ENCODE measurements at places on chromosomes 16 and 17. TPM values are rescaled to one million over a fixed set of nuclear protein-coding genes. Genes with fewer than 3 reads are reported as not detected.

- no peaks in the 10 kb centered on the region for H3K36me3 ChIP-seq
- ATAC-seq = no peak
- H3K4me1 ChIP-seq = peaks cover 30% of the 10 kb centered on the region
- no peak overlapping the region for H3K27ac ChIP-seq
- no peak overlapping the region for H3K4me3 ChIP-seq
- peaks cover 84% of the 10 kb centered on the region for H3K27me3 ChIP-seq
Observed at GRCh38 chr17:3532859-3533142, 24.8 kb downstream of the TRPV3 start.

Gene KIFC3
- total RNA-seq = 34.8 TPM

DNA sequence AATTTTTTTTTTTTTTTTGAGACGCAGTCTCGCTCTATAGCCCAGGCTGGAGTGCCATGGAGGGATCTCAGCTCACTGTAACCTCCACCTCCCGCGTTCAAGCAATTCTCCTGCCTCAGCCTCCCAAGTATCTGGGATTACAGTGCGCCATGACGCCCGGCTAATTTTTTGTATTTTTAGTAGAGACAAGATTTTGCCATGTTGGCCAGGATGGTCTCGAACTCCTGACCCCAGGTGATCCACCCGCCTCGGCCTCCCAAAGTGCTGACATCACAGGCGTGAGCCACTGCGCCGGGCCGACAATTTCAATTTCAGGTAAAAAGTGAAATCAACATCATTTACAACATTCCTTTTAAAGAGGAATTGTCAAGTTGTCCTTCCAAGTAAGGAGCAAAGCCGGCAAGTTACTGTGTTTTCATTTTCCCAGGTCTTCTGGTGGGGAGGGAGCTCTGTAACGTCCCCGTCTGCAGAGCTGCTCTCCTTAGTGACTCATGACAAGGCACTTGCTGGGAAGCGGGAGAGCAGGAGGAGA, 873 bp downstream of the NPLOC4 start:
- peak overlapping the region; percentile 77 for H3K27ac ChIP-seq
- peaks cover 13% of the 10 kb centered on the region for H3K4me1 ChIP-seq

Gene POLR2A
- 41.0 TPM for total RNA-seq

DNA sequence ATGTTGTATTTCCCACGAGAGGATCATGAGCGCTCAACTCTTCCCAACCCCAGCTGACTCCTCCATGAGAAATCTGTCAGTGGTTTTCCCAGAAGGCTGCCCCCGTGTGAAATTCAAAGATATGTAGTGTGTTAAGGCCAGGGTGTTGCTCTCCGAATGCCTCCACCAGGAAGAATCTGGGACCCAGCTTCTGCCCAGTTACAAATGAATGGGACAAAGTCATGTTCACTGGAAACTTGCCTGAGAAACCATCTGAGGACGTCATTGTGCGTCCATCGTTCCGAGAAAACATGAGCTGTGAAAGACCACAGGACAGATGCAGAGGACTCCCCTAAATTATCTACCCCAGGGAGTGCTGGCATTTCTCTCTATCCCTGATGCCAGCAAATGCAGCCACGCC, 86.0 kb downstream of the AIPL1 start:
- ATAC-seq = no peak
- H3K36me3 ChIP-seq = no peaks in the 10 kb centered on the region
- no peak overlapping the region for H3K27ac ChIP-seq
- peaks cover 52% of the 10 kb centered on the region for H3K27me3 ChIP-seq
- no peaks in the 10 kb centered on the region for H3K4me1 ChIP-seq
- no peak overlapping the region for H3K4me3 ChIP-seq

- no peak overlapping the region for H3K27ac ChIP-seq
- peaks cover 30% of the 10 kb centered on the region for H3K4me1 ChIP-seq
- H3K27me3 ChIP-seq = peaks cover 92% of the 10 kb centered on the region
- no peak overlapping the region for H3K4me3 ChIP-seq
- no peak for ATAC-seq
Observed at GRCh38 chr17:38600906-38601305, 4.8 kb downstream of the SRCIN1 start.

- no peak overlapping the region for H3K27ac ChIP-seq
- H3K4me3 ChIP-seq = no peak overlapping the region
- ATAC-seq = no peak
- peaks cover 42% of the 10 kb centered on the region for H3K4me1 ChIP-seq
- H3K36me3 ChIP-seq = peaks cover 7% of the 10 kb centered on the region
Observed at GRCh38 chr17:57600074-57600473, 145.0 kb downstream of the CCDC182 start.

Gene CCL16
- total RNA-seq = not detected

- no peaks in the 10 kb centered on the region for H3K36me3 ChIP-seq
- H3K27me3 ChIP-seq = no peaks in the 10 kb centered on the region
- ATAC-seq = no peak
- peaks cover 14% of the 10 kb centered on the region for H3K4me1 ChIP-seq
- no peak overlapping the region for H3K4me3 ChIP-seq
Observed at GRCh38 chr17:31546650-31547049, 155.2 kb downstream of the RAB11FIP4 start.

Gene CBX8
- total RNA-seq = 10.6 TPM

DNA sequence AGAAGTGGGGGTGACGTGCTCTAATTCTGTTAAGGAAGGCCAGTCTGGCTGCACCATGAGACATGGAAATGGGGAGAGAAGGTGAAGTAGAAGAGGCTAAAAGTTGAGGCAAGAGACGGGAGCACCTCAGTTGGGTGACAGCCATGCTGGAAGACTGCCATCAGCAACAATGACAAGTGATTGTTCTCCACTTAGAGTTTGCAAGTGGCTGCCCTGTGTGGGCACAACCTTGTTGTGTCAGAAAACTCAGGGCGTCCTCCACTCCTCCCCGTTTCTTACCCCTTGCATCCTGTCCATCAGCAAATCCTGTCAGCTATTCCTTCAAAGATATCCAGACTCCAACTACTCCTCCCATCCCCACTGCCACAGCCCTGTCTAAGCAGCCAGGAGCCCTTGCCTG, 17.6 kb downstream of the CES1 start:
- H3K4me3 ChIP-seq = no peak overlapping the region
- H3K36me3 ChIP-seq = no peaks in the 10 kb centered on the region
- ATAC-seq = no peak
- peaks cover 33% of the 10 kb centered on the region for H3K27me3 ChIP-seq
- H3K27ac ChIP-seq = no peak overlapping the region

DNA sequence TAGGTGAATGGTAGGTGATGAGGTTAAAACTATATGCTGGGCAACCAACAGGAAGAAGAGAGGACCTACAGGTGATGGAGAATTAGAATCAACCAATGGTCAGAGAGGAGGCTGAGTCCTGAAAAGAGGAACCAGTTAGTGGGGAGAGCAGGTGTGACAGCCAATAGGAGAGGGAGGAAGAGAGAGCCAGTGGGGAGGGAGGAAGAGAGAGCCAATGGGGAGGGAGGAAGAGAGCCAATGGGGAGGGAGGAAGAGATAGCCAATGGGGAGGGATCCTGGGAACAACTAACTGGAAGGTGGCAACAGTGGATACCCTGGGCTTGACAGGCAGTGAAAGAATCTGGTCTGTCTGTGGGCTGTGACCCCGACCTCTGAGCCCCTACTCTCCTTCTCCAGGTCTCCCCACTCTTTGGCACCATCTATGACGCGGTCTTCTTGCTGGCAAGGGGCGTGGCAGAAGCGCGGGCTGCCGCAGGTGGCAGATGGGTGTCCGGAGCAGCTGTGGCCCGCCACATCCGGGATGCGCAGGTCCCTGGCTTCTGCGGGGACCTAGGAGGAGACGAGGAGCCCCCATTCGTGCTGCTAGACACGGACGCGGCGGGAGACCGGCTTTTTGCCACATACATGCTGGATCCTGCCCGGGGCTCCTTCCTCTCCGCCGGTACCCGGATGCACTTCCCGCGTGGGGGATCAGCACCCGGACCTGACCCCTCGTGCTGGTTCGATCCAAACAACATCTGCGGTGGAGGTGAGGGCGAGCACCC, 3.7 kb downstream of the GUCY2D start:
- ATAC-seq = no peak
- no peak overlapping the region for H3K4me3 ChIP-seq
- H3K36me3 ChIP-seq = no peaks in the 10 kb centered on the region
- H3K27ac ChIP-seq = no peak overlapping the region
- peaks cover 64% of the 10 kb centered on the region for H3K27me3 ChIP-seq

DNA sequence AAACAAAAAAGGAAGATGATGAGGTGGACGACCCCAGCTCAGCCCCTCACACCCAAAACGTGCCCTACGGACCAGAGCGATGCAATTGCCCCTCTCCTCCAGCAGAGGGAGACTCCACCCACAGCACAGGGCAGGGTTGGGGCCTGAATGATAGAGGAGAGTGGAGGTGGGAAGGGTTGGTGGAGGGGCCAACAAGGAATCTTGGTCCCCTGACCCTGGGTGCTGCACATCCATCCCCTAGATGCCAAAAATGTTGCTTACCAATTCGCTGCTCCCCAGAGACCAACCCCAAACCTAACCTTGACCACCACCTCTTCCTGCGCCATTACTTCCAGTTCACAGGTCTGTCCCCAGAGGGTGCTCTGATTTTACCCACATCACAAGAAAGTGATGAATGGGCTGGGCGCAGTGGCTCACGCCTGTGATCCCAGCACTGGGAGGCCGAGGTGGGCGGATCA, 12.9 kb downstream of the P2RX5 start:
- no peak overlapping the region for H3K27ac ChIP-seq
- no peaks in the 10 kb centered on the region for H3K4me1 ChIP-seq

Gene NPIPB9
- total RNA-seq = 4.8 TPM

Measured in gastroesophageal sphincter (tissue), 4 donors.